ENCODE measurements at places on chromosomes 7 and 10.

DNA sequence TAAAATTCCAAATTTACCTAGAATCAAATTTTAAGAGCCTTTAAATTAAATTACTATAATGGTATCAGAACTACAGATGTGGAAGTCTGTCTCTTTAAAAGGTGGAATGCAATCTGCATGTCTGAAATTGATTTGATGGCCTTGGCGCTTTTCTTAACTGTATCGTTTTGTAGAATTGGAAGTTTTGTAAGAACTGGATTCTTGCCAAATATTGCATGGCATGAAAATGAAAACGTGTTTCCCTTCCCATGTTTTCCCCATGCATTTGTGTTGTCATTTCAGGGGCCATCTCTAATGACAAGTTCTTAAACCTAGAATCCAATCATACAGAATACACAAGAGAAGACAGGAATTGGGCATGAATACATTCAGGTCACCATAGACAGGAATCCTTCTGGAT is 162.5 kb downstream of the KIAA1217 start:
- no peak for DNase-seq

GRCh38 chr7:33044401-33044718 is 18.2 kb downstream of the NT5C3A start:
- no peak for DNase-seq

- DNase-seq = no peak
Observed at GRCh38 chr10:35910234-35910633, 268.1 kb upstream of the FZD8 start.

DNA sequence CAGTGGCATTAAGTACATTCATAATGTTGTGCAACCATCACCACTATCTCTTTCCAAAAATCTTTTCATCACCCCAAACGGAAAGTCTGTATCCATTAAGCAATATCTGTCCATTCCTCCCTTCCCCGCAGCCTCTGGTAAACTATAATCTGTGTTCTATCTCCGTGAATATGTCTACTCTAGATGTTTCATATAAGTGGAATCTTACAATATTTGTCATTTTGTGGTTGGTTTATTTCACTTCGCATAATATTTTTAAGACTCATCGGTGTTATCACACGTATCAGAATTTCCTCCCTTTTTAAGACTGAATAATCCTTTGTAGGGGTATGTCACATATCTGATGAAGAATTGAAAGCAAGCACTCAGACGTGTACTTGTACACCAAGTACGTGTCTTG is 86.0 kb upstream of the FGFR2 start:
- no peak for DNase-seq
